Left renal pelvis (tissue), 4 donors: ENCODE measurements at places on chromosomes 5 and 9.
A peak's percentile ranks its signal among the peaks of the same experiment; 100 is the strongest.

DNA sequence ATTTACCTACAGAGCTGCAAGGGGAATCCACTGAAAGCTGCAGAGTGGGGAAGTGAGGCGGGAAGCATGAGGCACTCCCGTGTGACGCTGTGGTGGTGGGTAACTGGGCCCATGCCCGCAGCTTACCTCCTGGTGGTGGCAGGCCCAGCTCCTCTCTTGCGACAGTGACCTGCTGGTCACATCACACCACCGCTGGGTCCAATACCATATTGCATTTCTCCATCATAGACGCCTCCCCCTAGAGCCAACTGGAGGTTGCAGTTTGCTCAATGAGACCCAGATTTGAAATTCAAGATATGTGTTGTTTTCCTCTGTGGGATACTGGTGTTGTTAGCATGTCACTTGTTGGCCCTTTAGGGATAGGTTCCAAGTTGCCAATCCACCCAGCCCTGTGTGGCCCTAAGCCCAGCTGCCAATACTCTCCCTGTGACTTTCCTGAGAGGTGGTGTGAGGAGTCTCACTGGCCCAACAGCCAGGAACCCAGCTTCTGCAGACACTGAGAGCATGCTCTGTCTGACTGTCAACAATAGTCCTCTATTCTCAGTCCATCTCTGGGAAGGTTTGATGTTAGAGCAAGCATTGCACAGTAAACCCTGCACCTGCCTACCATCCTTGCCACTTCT, 428.3 kb downstream of the GADD45G start:
- DNase-seq, result no peak

DNA sequence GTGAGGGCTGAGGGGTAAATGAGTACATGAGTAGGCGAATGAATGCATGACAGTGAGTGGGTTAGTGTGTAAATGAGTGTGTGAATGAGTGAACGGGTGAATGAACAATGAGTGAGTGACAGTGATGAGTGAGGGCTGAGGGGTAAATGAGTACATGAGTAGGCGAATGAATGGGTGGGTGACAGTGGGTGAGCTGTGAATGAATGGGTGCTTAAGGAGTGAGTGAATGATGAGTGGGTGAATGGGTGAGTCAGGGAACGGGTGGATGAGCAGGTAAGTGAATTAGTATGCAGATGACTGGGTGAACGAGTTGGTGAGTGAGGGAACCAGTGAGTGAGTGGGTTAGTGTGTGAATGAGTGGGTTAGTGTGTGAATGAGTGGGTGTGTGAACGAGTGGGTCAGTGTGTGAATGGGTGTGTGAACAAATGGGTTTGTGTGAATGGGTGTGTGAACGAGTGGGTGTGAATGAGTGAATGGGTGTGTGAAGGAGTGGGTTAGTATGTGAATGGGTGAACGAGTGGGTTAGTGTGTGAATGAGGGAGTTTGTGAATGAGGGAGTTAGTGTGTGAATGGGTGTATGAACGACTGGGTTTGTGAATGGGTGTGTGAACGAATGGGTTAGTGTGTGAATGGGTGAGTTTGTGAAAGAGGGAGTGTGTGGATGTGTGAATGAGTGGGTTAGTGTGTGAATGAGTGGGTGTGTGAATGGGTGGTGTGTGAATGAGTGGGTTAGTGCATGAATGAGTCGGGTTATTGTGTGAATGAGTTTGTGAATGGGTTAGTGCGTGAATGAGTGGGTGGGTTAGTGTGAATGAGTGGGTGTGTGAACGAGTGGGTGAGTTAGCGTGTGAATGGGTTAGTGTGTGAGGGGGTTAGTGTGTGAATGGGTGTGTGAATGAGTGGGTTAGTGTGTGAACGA, 32.9 kb downstream of the NKD2 start:
- DNase-seq, result no peak

DNA sequence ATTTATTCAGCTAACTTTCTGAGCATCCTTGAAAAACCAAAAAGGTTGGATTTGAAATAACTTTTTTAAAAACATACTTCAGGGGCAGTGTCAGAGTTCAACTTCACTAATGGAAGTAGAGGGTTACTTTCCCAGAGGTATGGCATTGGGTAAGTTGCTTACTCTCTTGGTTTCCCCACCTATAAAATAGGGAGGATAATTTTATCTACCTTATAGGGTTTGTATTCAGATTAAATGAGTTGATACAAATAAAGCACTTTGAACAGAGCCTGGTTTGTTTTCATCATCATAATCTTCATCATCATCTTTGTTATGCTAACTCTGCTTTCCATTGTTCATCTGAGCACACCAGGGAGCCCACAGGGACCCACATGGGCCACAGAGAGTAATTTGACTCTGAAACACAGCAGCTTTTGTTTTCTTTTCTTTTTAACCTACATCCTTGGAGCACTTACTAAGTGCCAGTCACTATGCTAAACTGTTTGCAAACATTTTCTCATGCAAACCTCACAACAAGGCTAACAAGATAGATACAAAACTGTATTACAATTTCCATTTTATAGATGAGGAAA, 179.1 kb upstream of the SLC24A2 start:
- DNase-seq, result no peak

DNA sequence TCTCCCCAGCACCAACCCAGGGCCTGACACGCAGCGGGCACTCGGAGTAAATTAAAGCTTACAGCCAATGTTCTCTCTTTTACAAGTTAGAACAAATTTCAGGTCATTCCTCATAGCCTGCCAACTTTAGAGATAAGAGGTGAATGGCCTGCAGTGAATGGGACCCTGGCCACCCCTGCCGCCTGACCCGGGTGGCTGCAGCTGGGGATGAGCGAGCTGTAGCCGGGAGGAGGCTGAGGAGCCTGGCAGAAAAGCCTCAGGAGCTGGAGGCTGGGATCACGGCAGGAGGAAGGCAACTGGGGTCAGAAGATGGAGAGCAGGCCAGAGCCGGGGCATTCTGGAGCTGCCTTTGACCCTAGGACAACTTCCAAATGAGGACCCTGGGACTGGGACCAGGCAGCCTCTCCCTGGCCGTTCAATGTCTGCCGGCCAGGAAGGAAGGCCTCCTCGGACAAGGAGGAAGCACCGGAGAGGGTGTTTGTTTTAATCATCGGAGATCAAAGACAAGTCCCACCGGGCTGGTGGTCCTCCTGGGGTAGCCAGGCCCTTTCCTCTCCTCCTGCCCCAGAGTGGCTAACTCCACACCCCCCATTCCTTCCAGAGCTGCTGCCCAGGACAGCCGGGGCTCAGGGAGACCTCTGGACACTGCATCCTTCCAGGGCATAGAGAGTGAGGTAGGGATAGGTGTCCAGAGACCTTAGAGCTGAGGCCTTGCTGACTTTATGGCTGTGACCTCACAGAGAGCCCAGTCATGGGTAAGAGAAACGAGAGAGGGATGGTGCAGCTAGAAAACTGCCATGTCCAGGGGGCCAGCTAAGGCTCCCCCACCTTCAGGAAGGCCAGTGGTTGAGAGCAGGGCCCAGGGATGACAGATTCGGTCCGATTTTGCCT, 87.3 kb upstream of the LMX1B start:
- no peak for DNase-seq

DNA sequence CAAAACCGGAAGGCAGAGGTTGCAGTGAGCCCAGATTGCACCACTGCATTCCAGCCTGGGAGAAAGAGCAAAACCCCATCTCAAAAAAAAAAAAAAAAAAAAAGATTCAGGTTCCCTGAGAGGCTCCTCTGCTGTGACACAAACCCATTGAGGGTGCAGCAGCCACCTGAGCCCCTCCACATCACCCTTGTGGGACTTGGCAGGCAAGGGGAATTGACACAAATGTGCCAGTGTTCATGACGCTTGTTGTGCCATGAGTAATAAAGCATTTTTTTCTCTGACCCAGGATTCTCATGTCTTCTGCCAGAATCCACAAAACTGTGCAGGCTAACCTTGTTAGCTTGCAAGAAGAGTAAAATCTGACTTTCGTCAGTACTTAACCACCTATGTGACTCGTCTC, 149.6 kb downstream of the TTC39B start:
- no peak for DNase-seq

DNA sequence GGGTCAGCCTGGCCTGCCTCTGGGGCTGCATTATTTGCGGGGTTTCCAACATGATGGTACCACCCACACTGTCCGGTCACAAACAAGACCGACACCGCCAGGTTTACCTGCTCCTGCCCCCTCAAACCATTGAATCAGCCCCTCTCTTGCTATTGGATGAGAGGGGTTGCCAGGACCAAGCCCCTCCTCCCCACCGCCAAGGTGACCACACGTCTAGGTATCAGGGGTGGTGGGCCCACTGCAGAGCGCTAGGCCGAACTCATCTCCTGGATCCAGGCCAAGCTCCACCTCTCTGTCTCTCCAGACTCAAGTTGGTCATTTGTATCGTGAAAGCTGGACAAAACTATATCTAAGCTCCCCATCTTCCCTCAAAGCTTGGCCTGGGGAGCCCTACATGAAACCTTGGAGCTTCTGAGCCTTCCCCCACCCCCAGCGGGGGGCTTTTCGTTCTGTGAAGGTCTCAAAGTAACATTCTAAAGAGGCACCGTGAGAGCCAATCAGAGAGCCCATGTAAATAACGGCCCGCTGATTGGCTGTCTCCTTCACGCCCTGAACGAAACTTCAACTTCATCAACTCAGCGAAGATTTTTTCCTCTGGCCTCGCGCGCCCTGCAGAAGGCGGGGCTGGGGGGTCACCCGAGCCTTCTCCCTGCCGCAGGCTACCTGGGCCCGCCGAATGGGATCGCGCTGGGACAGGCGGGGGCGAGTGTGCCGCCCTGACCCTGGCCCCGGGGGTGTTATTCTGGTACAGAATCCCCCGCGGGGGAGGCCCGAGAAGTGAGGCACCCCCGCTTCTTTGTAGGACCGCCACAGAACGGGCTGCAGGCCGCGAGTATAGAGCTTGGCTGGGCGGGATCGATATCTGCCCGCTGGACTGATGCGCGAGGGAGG, 49.6 kb upstream of the PSD2 start:
- DNase-seq, result peak; percentile 78

DNA sequence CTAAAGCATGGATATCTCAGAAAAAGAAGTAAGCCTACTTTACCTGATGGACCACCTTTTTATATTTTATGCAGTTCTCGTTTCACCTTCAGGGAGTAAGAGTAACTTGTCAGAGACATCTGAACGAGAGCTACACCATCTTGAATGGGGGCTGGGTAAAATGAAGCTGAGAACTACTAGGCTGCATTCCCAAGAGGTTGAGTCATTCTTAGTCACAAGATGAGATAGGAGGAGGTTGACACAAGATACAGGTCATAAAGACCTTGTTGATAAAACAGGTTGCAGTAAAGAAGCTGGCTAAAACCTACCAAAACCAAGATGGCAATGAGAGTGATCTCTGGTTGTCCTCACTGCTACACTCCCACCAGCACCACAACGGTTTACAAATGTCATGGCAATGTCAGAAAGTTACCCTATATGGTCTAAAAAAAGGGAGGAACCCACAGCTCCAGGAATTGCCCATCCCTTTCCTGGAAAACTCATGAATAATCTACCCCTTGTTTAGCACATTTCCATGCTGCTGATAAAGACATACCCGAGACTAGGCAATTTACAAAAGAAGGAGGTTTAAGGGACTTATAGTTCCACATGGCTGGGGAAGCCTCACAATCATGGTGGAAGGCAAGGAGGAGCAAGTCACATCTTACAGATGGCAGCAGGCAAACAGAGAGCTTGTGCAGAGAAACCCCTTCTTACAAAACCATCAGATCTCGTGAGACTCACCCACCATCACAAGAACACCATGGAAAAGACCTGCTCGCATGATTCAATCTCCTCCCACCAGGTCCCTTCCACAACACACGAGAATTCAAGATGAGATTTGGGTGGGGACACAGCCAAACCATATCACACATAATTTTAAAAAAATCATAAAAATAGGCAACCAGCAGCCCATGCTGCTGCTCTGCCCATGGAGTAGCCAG, 62.5 kb downstream of the GIN1 start:
- no peak for DNase-seq

GRCh38 chr9:121776739-121777637, 125.6 kb downstream of the DAB2IP start:
- no peak for DNase-seq

GRCh38 chr5:142655339-142656267, 30.3 kb downstream of the FGF1 start:
- DNase-seq, result peak; percentile 63

GRCh38 chr9:109561137-109561536, 63.0 kb upstream of the PTPN3 start:
- DNase-seq, result no peak

DNA sequence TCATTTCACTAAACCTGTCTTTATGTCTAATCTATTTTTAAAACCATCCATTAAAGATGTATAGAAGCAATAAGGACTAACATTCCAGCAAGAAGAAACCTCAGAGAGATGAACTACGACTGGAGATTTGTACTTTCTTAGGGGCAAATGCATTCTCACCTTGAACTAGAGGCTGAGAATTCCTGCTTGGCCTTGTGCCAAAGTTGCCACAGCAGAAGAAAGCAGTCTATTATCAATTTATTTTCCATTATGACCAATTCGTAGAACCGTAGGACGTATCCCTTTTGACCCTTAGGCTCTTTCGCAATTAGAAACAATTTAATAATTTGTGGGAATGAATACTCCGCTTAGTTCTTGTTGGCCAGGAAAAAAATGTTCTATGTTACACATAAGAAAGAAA, 1647.4 kb upstream of the CDH9 start:
- no peak for DNase-seq

DNA sequence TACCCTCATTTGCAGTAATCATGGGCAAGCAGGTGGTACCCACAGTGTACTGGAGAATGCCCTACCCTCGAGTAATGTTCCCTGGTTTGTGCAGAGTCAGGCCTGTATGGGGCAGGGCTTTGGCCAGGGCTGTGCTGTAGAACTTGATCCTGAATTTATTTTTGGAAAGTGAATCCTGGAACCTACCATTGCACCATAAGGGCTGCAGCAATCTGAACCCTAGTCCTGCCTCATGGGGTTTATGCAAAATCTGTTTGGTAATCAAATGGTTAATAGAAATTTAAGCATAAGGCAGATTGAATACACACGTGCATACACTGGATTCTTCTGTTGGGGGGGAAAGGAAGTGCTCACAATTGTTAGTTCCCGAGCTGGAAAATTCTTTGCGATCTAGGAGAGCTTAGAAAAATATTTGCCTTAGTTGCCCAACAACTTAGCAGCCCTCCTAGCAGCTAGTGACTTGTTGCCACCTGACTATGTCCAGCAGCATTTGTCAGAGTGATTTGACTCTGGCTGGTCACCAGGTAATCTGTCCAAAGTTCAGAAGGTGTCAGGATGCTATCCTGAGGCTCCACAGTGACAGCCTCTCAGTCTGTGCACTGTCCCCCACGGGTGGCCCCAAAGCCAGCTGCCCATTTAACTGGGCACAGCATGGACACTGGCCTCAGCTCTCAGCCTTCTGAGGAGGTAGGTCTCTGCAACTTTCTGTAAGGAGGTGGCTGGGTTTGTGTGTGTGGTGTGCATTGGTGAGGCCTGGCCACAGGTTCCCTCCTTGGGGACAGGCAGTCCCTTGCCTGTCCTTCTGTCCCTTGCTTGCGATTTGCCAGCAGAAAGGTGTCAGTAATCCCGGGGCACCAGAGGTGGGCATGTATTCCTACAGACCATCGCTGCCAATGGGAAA, 8.3 kb downstream of the MVB12B start:
- no peak for DNase-seq

- no peak for DNase-seq
Observed at GRCh38 chr5:154276973-154277331, 86.4 kb downstream of the GALNT10 start.

- DNase-seq, result peak; percentile 83
Observed at GRCh38 chr9:113620377-113621161, 157.0 kb downstream of the RGS3 start.

- no peak for DNase-seq
Observed at GRCh38 chr9:6873857-6874256, 116.1 kb downstream of the KDM4C start.

GRCh38 chr5:172723508-172723907, 47.5 kb downstream of the DUSP1 start:
- DNase-seq, result no peak
